ENCODE measurements at places on chromosomes 4 and X.
A peak's percentile ranks its signal among the peaks of the same experiment; 100 is the strongest.

- no peak for DNase-seq
These were observed 34.5 kb upstream of the LCORL start for GRCh38 chr4:18056030-18056429.

DNA sequence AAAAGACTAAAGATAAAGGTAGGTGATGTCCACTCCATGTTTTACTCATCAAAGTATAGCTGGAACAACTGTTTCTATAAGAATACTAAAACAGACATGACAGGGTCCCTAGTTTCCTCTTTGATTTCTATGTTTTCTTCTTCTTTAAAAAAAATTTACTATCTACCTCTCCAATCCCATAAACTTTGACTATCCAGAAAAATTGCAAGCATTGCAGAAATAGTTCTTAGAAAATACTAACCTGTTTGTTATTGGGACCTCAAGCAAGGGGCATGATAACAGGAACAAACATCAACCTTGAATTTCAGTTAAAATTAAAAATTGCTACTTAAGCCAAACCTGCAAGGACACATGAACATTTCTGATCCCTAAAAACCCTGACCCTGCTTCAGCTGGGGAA is 1226.5 kb downstream of the C4orf33 start:
- no peak for DNase-seq

- no peak for DNase-seq
These were observed 601.1 kb downstream of the ANKRD50 start for GRCh38 chr4:124111411-124111810.

DNA sequence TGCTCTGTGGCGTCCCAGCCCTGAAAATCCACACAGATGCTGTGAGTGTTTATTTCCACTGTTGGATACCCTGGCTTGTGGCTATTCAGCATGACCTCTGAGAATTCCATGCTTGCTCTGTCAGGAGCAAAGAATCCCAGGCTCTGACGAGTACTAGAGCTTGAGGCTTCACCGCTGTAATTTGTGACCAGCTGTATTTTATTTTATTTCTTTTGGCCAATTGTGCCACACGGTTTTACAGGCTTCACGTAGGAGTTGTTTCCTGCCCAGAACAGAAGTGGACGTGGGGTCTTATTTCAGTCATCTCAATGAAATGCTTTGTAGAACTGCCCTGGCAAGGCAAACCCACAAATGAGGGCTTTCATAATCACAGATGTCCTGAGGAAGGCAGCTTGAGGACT is 69.4 kb upstream of the CLDN34 start:
- no peak for DNase-seq

DNA sequence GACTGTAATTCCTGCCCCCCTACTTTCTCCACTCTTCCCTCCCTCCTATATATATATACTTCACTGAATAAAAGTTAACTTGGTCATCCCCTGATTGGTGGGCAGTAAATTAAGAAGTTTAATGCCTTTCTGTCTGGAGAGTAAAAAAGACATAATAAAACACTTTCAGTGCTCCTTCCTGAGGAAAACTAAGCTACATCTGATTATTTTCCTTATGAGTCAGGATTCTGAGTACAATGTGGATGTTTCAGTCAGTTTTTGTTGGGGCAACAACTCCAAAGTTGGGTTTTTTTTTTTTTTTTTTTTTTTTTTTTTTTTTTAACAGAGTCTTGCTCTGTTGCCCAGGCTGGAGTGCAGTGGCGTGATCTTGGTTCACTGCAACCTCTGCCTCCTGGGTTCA is 22.0 kb upstream of the SUPT20HL2 start:
- no peak for DNase-seq

DNA sequence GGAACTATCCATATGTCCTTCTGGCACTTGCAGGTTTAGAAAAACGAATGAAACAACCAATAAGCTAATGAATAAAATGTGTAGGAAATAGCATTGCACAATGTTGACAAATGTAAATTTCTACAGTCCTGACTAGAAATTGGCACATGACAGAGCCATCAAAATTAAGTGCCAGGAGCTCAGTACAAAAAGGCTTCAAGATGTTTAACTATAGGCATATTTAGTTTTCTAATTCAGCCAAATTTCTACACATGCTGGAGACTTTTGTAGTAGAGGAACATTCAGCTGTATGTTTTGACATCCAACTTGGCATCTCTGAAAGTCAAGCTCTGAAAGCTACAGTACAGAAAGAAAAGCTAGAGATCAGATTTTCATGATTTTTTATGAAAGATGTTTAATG is 1999.4 kb upstream of the AGA start:
- no peak for DNase-seq

- no peak for DNase-seq
These were observed 107.8 kb downstream of the GATB start for GRCh38 chr4:151652841-151653547.

DNA sequence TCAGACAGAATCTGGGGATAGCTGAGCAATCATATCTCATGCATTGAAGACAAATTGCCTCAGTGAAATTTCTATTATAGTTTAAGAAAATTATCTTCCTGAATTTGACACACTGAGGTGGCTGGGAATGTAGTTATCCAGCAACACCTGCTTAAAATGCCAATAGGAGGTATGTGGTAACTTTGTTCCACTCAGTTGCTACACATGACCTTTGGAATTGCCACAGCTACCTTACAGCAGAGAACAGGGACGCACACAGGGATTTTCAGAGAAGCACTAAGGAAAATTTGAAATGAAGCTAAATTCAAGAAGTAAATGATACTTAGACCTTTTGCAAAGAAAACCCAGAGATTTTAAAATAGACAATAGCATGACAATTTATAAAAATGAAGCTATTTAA is 264.6 kb downstream of the IL1RAPL1 start:
- no peak for DNase-seq

DNA sequence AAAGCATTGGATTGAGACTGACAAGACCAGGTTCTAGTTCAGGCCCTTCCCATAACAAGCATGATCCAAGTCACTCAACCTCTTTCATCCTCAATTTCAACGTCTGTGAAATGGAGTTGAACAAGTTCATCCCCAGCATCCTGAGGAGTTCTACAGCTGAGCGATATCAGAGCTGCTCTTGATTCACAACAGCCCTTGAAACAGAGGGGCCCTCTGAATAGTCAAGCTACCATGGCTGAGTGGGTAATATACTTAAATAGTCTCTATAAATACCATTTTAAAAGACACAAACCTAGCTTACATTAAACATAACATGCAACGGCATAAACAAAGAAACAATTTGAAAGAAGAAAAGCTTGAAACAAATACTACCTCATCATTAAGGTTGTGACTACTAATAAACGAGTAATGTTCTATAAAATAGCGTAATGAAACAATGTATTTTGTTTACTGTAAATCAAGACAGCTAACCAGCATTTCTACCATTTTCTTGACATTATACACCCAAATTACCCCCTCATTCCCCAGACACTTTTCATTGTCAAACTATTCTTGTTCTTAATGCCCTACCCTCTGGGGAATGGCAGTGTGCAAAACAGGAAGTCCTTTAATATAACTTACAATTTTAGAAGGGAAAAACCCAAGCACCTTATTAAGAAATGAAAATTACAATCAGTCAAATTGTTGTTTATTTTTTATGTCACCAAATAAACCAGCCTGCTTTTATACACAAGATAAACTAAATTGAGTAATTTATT is 202.3 kb downstream of the PARM1 start:
- no peak for DNase-seq

DNA sequence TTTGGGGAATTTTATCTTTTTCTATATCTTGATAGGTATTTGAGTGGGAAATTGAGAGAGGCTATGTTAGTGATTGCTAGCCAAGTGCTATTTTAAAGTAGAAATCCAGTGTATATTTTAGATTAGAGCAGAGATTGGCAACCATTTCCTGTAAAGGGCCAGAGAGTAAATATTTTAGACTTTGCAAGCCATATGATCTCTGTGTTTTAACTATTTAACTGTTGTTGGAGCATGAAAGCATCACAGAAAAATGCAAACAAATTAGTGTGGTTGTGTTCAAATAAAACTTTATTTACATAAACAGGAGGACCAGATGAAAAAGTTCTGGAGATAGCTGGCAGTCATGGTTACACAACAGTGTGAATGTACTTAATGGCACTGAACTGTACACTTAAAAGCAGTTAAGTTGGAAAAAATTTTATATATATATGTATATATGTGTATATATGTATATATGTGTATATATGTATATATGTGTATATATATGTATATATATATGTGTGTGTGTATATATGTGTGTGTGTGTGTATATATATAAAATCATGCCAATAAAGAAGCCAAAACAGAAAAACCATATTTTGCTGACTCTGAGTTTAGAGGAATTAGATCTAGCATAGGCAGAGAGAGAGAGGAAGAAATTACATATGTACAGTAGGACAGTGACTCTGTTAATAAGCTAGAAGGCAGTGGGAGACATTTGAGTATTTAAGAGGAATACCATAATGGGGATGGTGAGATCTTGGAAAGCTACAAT is 83.4 kb downstream of the TMEM164 start:
- DNase-seq = no peak

GRCh38 chrX:38103857-38104812 is 97.8 kb downstream of the SYTL5 start:
- DNase-seq = no peak

- DNase-seq = no peak
These were observed 331.3 kb upstream of the SFRP2 start for GRCh38 chr4:154120006-154120676.

DNA sequence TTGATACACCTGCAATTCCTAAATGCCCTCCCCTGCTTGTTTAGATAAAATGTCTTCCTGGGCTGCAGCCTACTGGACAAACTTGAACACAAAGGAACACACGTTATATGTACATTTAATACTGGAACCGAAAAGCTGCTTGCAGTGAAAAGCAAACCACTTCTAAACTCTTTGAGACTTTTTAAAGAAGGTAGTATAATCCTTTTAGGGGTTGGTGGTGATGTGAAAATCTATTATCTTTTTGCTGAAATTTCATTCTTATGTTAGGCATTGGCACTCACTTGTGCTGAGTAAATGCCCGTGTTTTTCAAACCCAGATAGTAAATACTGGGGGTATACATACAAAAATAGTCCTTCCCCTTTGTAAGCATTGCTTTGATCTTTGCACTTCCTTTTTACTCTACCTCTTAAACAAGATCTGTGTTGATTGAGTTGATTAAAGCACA is 2.2 kb downstream of the NFKB1 start:
- DNase-seq = no peak

- DNase-seq = no peak
These were observed 106.2 kb upstream of the RAPGEF2 start for GRCh38 chr4:158996669-158997074.

DNA sequence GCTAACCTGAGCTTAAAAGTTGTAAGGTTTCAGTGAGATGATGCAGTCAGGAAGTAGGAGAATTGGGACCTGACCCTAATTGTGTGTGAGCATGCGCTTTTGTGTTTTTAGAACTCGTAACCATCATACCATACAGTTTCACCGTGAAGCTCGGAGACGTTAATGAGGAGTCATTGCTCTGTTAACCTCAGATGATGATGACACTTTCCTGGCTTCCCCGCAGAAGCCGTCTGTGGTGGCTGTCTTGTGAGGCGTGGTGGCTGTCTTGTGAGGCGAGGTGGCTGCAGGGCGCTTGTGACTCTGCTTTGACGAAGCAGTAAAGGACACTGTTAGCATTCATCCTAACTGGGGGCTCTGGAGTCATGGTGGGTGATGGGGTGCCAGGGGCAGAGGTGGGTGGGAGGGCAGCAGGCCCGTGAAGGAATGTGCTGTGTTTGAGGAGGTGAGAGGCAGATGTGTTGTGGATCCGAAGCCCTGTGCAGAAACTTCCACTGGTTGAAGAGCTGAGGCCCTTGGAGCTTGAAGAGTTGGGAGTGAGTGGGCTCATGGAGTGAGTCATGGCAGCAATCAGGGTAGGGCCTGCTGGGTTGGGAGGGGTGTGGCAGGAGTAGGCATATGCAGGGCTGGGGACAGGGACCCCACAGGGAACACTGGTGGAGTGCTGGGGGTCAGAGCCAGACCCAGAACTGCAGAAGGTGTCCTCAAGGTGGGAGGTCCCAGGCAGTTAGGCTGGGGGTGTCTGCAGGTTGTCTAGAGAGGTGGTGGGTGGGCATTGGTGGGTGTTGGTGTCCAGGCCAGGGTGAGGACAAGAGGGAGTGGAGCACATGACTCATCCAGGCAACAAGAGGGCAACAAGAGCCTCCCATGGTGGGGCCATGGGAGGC is 57.4 kb downstream of the NSD2 start:
- DNase-seq = no peak

- DNase-seq = no peak
These were observed 669 bp upstream of the PPARGC1A start for GRCh38 chr4:23890369-23891063.

DNA sequence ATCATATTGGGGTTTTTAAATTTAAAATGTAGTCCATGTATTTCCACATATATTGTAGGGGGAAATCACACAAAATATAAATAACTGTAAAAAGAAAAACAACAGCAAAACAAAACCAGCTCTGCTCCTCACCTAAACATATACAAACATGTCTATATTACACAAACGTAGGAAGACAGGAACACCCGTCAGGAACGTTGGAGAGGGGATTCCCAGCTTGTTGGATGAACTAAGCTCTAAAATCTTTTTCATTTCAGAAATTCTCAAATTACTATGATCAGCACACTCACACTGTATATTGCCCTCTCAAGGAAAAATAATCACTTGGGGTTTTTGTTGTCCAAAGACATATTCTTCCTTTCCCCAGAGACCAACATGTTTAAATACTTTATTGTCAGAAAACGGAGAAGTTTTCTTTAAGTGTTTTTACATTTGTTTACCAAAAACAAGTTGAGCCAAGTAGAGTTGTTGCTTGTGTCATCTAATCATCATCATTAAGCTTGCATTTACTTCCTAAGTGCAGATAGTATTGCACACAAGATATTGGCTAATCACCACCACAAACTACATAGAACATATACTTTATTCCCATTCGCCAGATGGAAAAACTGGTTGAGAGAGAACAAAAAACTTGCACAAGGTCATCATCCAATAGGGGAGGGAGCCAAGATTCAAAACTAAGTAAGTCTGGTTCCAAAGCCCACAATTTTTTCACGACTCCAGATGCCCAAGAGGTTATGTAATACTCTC is 2.4 kb upstream of the TLR10 start:
- no peak for DNase-seq

DNA sequence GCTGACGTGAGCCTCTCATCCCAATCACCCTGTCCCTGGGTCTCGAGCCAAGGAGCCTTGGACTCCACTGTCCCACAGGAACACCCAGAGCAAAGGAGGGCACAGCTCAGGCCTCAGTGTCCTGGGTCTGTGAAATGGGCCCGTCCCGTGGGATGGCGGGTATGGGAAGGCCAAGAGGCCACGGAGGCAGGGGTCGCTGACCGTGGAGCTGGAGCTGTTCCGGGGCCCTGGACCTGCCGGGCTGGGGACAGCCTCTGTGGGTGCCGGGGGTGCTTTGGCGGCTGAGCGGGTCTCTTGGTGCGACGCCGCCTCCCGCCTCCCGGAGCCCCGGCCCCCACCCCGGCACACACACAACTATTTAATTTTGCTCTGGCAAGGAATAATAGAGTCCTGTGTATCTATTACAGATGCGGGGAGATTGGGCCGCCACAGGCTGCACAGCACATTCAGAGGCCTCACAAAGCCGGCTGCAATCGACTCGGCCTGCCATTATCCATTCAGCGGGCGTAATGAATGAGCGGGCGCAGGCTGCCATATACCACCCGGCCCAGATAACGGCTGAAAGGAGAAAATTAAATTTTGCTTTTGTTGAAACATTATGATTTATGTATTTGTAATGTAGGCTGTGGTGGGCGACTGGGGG is 83.9 kb upstream of the NKX1-1 start:
- DNase-seq = no peak

GRCh38 chrX:13376857-13377549 is 57.1 kb upstream of the ATXN3L start:
- peak; percentile 64 for DNase-seq

- DNase-seq = no peak
These were observed 124.9 kb downstream of the CBLL2 start for GRCh38 chrX:22397566-22397965.

All from NCI-H2171 (cell line).